Activated T-helper 1 cell treated with anti-CD3 and anti-CD28 coated beads, Interleukin-12 subunit alpha, Interleukin-12 subunit beta, Interleukin-2, Interleukin-4 antibody, amounts not matched to agents 30 ng/mL and 10 ng/mL and 1 ng/mL, durations not matched to agents 14 hours and 24 hours and 36 hours (primary cell): ENCODE measurements at places on chromosomes 12 and 14.

GRCh38 chr12:98373025-98373554 lies 142.3 kb upstream of the TMPO start:
- DNase-seq: no peak

DNA sequence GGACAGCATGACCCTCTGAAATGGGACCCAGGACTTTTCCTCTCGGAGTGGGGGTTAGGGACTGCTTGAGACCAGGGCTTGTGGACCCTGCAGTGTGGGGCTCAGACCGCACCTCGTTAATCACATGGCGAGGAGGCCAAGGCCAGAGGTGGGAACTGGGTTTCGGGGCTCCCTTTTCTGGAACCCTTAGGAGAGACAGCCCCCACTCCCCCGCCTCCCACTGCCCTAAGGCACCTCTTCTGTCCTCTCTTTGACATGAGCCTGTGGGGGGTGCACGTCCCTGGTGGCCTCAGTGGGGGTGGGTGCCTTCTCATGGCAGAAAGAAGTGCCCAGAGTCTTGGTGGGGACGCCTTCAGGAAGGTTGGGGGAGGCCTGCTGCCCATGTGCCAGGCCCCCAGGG lies 24.3 kb downstream of the RTL1 start:
- no peak for DNase-seq

DNA sequence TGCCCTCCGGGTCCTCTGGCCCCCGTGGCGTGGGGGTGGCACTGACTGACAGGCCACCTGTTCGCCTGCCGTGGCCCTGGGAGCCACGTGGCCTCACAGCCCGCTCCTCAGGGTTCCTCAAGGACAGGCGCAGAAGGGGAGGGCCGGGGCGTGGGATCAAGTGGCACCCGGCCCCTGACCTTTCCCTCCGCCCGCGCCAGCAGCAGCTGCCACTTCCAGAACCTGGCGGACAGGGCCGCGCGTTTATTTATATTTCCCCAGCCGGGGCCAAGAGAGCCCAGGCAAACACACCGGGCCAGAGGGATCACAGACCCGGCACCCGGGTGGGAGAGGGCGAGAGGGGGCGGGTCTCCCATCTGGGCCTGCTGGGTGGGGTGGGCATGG lies 92.6 kb downstream of the RFLNA start:
- no peak for DNase-seq

DNA sequence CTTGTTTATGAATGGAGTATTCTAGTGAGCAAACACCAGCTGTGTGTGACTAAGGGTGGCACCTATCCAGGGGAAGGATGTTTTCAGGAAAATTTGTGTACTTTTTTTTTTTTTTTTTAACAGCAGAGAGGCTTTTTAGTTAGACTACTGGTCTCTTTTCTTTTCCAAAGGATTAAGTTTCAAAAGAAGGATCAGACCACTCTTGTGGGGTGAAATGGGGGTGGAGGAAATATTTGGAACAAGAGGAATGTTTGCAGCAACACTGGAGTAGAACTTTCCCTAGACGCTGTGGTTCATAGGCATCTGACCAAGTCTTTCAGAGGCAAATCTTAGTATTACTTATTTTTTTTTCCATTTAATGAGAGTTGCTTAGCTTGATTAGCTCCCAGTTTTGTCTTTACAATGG lies 21.1 kb downstream of the NUBPL start:
- DNase-seq: no peak

DNA sequence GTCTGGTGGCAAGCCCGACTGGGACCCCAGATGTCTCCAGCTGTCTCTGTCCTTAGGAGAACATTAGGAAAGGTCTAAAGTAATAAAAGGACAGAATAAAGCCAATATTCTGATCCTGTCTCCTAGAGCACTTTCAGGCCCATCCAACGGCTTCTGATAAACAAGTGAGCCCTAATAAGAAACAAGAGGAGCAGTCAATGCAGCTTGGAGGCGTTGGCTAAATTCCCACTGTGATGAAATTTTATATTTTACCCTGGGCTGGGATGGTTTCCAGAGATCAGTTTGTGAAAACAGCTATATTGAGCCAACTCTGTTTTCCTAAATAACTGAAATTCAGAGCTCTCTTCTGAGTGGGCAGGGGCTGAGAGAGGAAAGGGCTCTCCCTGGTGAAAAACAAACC lies 55.5 kb upstream of the SRRM4 start:
- DNase-seq: no peak

DNA sequence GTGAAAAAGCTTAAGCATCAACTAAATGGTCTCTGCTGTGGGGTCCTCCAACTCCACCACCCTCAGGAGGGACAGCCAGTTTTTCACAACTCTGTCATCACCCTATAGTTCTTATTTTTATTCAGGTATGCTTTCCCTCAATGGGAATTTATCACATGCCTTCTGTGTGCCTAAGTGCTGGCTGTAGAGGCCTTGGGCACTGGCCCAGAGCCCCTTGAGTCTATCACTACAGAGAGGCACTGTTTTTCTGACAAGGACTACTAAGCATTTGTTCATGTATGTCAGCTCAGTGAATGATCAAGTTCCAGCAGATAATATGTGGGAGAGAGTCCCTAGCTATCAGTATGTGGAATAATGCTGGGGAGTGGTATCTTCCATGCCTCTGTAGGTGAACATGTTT lies 463.9 kb downstream of the NPAS3 start:
- DNase-seq: no peak
